Stimulated activated memory B cell treated with anti-CD40 and anti-IgM and Interleukin-4, amounts not matched to agents 10 μg/mL and 1 μg/mL and 100 μg/mL, for 72 hours (primary cell): ENCODE measurements at places on chromosomes 1 and 21.

DNA sequence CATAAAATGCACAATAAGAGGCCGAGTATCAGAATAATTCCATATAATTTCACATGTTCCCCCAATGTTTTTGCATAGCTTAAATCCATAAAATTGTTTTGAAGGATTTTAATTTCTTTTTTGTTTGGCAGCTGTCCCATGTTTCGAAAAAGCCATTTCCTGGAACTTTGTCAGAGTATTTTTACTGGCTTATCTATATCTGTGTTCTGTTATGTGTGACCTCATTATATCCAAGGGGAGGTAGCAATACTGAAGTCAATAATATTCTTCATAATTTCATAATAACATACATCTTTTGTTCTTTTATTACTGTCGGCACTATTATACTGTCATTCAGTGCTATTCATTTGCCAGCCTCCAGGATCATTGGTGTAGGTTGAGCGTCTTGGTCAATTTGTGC, 9.4 kb upstream of the BACH1 start:
- peaks cover 37% of the 10 kb centered on the region for H3K4me1 ChIP-seq
- no peak overlapping the region for H3K4me3 ChIP-seq
- no peaks in the 10 kb centered on the region for H3K36me3 ChIP-seq
- ATAC-seq: no peak
- no peaks in the 10 kb centered on the region for H3K27me3 ChIP-seq
- H3K27ac ChIP-seq: no peak overlapping the region

DNA sequence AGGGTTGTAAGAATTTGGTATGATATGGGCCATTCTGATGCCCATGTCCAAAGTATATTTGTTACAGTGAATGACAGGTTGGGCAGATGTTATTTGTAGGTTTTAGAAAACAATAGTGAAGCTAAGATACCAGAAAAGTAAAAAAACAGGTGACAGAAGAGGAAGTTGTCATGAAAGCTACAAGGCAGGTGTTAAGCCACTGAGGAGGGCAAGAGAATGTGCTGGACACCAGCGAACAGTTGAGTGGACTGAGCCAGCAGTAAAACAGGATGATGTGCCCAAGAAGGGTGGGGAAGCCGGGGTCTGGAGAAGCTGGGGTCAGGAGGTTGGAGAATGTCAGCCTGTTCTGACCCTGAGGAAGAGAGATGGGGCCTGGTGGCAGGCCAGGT, 83.3 kb downstream of the DTL start:
- ATAC-seq: peak; percentile 20
- no peak overlapping the region for H3K4me3 ChIP-seq
- no peaks in the 10 kb centered on the region for H3K36me3 ChIP-seq
- H3K27ac ChIP-seq: no peak overlapping the region
- peaks cover 10% of the 10 kb centered on the region for H3K4me1 ChIP-seq

DNA sequence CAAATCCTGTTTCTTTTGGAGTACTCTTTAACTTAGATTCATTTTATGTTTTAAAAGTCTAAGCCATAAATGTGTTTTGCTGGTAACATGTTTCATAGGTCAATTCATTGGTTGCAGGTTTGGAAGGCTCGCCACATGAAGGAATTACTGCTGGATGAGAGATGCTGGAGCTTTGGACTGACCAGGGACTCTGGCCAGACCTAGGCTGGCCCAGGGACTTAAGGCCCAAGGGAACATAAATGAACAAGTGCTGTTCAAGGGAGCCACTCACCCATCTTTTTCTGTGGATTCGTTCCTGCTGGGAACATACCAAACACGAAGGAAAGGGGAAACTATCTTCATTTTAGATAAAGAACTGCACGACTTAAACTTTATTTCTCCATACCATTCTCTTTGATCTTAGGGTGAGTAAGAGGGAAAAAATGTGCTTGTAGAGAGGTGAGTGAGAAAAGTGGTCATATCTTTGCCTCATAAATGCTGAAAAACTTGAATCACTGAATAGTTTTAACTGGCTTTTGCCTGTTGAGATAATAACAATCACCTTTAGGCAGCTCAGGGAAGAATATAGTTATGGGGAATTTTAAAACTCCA, 15.3 kb upstream of the SHCBP1L start:
- no peak for ATAC-seq
- no peaks in the 10 kb centered on the region for H3K36me3 ChIP-seq
- H3K4me1 ChIP-seq: no peaks in the 10 kb centered on the region
- H3K27me3 ChIP-seq: no peaks in the 10 kb centered on the region
- H3K4me3 ChIP-seq: no peak overlapping the region

DNA sequence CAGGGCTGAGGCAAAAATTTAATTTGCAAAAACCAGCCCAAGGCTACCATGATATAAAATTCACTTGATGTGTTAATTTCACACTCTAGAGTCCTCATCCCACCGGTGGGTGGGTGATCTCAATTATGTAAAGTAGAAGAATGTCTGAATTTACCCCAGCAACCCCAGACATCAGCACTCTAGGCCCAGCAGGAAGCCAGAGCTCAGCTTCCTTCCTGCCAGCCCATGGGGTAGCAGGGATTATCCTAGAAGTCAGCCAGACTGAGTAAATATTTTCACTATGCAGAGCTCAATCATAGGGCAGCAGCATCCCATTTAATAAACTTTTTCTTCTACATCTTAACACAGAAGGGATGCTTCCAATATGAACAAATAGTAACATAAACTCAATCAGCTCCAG, 71.0 kb downstream of the SIPA1L2 start:
- no peaks in the 10 kb centered on the region for H3K36me3 ChIP-seq
- H3K27ac ChIP-seq: no peak overlapping the region
- ATAC-seq: no peak
- no peaks in the 10 kb centered on the region for H3K27me3 ChIP-seq

GRCh38 chr1:75969550-75969949, 37.3 kb upstream of the ASB17 start:
- no peaks in the 10 kb centered on the region for H3K4me1 ChIP-seq
- H3K27ac ChIP-seq: no peak overlapping the region
- no peak for ATAC-seq
- H3K27me3 ChIP-seq: no peaks in the 10 kb centered on the region

GRCh38 chr21:34202553-34203372, 129.4 kb downstream of the MRPS6 start:
- H3K36me3 ChIP-seq: no peaks in the 10 kb centered on the region
- peak overlapping the region; percentile 75 for H3K27ac ChIP-seq
- peaks cover 43% of the 10 kb centered on the region for H3K4me1 ChIP-seq
